ENCODE measurements at places on chromosomes 1 and 21.

DNA sequence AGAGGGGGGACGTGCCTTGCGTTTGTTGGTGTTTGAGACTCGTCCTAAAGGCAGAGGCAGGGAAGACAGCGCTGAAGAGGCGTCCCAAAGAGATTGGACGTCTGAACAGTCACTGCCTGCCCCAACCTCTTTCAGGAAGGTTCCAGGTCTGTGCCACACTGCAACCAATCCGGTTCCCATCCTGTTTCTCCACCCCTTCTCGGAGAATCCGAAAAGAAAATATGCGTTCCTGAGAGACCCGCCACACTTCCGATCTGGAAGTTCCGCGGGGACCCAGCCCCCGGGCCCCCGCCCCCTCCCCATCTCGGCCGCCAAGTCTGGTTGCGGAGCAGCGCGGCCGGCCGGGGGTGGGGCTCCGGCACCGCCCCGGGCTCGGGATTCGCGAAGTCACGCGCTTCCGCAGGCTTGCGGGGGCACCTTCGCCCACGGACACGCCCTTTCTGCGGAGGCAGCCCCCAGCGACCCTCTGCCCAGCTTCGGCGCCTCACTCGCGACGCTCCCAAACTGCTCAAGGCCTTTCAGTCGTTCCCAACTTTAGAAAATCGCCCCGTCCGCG is 124.5 kb upstream of the DPYD start:
- peaks cover 37% of the 10 kb centered on the region for H3K4me1 ChIP-seq
- H3K4me3 ChIP-seq: peak overlapping the region; percentile 27
- no peak overlapping the region for H3K27ac ChIP-seq
- no peak for DNase-seq
- no peaks in the 10 kb centered on the region for H3K36me3 ChIP-seq

DNA sequence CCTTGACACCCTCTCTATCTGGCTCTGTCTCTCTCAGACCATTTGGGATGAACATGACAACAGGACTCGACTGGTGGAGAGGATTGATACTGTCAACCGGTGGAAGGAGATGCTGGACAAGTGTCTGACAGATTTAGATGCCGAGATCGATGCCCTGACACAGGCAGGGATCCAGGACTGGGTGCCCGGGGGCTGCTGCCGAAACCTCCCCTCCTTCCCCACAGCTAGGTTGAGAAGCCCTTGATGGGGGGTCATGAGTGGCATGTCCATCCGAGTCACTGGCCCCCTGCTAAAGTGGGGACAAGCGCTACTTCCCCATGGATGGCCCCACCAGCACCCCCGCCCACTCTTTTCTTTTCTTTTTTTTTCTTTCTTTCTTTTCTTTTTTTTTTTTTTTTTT is 1.2 kb downstream of the TEKT2 start:
- no peaks in the 10 kb centered on the region for H3K36me3 ChIP-seq
- H3K4me1 ChIP-seq: peaks cover 8% of the 10 kb centered on the region
- peaks cover 56% of the 10 kb centered on the region for H3K27me3 ChIP-seq
- no peak overlapping the region for H3K4me3 ChIP-seq
- DNase-seq: no peak
- no peak overlapping the region for H3K27ac ChIP-seq

- H3K4me1 ChIP-seq: peaks cover 13% of the 10 kb centered on the region
- DNase-seq: no peak
- H3K27ac ChIP-seq: no peak overlapping the region
- no peak overlapping the region for H3K4me3 ChIP-seq
- peaks cover 17% of the 10 kb centered on the region for H3K27me3 ChIP-seq
Observed at GRCh38 chr1:1080951-1081310, 6.8 kb upstream of the RNF223 start.

GRCh38 chr1:207397525-207397926 is 56.6 kb upstream of the CR2 start:
- H3K27me3 ChIP-seq: no peaks in the 10 kb centered on the region
- H3K27ac ChIP-seq: no peak overlapping the region
- H3K36me3 ChIP-seq: no peaks in the 10 kb centered on the region
- H3K4me1 ChIP-seq: no peaks in the 10 kb centered on the region
- no peak overlapping the region for H3K4me3 ChIP-seq

DNA sequence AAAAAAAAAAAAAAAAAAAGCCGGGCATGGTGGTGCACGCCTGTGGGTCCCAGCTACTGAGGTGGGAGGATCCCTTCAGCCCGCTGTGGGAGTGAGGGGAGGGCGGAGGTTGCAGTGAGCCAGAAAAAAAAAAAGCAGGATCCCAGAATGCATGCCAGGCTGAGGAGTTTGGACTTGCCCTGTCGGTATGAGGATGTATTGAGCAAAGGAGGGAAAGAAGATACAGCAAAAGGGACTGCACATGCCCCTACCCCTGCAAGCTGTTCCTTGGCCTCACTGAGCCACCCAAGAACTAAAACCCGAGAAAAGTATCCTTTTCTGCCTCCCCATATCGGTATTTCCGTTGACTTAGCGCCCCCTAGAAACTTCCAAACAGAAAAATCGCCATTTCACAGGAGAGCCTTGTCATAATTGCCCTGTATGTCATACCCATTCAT is 1.3 kb upstream of the GPATCH4 start:
- no peak overlapping the region for H3K27ac ChIP-seq
- no peak for DNase-seq
- H3K36me3 ChIP-seq: peaks cover 14% of the 10 kb centered on the region
- no peak overlapping the region for H3K4me3 ChIP-seq

DNA sequence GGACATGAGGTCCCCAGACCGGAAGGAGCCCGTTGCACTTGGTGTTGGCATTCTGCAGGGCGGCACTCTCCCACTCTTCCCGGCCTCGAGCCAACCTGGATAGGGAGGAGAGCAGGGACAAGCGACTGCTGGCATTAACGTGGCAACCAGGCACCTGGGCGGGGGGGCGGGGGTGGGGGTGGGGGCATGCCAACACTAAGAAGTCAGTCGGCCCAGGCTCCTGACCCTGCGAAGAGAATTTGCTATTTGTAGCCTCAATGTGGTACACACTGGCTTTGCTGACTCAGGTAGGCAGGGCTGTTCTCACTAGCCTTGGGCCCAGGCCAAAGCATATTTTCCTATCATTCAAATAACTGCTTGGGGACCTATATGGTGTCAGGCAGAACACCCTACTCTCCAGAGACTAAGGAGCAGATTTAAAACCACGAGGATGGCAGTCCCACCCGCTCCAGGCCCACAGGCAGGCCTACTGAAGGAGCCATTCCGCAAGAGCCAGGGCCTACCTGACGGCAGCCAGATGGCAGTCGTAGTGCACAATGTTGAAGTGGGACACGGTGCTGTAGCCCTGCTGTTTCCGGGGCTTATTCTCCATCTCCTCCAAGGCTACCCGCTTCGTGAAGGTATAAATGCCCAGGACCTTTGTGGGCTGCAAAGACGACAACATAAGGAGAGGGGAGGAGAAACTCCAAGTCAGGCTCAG is 123.7 kb downstream of the UBR4 start:
- H3K27me3 ChIP-seq: no peaks in the 10 kb centered on the region
- peaks cover 45% of the 10 kb centered on the region for H3K36me3 ChIP-seq
- no peak for DNase-seq
- no peaks in the 10 kb centered on the region for H3K4me1 ChIP-seq
- no peak overlapping the region for H3K4me3 ChIP-seq
- H3K27ac ChIP-seq: no peak overlapping the region

DNA sequence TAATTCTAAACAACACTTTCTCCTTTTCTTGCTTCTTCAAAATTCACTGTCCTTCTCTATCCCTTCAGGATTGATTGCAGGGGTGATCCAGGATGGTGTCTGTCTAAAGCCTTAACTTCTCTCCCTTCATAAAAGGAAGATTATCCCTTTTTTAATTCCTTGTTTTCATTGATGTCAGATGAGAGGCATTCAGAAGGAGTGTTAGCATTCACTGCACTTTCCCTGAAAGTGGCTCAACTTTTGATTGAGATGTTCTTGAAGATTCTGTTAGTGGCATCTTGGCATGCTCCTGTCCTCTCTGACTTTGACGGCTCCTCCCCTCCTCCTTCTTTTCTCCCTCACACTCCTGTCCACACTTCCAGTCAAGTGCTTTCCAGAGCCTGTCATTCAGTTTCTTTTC is 71.6 kb downstream of the ST6GALNAC3 start:
- H3K4me3 ChIP-seq: no peak overlapping the region
- H3K36me3 ChIP-seq: no peaks in the 10 kb centered on the region
- DNase-seq: no peak
- no peaks in the 10 kb centered on the region for H3K27me3 ChIP-seq
- H3K4me1 ChIP-seq: no peaks in the 10 kb centered on the region
- no peak overlapping the region for H3K27ac ChIP-seq

GRCh38 chr21:45577801-45578175 is 35.5 kb upstream of the SLC19A1 start:
- H3K4me1 ChIP-seq: no peaks in the 10 kb centered on the region
- H3K27me3 ChIP-seq: peaks cover 42% of the 10 kb centered on the region
- H3K27ac ChIP-seq: no peak overlapping the region
- no peak for DNase-seq
- H3K36me3 ChIP-seq: no peaks in the 10 kb centered on the region

DNA sequence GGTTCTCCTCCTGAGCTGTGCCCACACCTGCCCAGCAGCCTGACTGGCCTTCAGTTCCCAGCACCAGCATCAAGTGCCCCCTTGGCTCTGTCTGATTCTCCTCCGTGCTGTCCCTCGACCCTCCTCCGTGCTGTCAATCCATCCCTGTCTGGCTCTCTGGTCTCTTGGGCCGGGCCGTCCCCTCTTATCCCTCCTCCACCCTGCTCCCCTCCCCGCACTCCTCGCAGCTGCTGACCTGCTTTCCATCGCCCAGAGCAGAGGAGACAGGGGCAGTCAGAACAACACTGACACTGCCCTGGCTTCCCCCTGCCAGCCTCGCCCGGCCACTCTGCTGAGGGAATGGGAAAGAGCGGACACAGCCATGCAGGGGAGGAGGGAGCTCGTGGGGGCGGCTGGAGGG is 267.4 kb downstream of the CAMTA1 start:
- no peaks in the 10 kb centered on the region for H3K27me3 ChIP-seq
- no peak overlapping the region for H3K27ac ChIP-seq
- DNase-seq: no peak

- peaks cover 12% of the 10 kb centered on the region for H3K4me1 ChIP-seq
- no peak overlapping the region for H3K27ac ChIP-seq
- DNase-seq: peak; percentile 34
- no peaks in the 10 kb centered on the region for H3K36me3 ChIP-seq
- H3K4me3 ChIP-seq: peak overlapping the region; percentile 12
Observed at GRCh38 chr1:31669786-31670592, 25.3 kb upstream of the PEF1 start.

- H3K36me3 ChIP-seq: no peaks in the 10 kb centered on the region
- no peaks in the 10 kb centered on the region for H3K4me1 ChIP-seq
- H3K4me3 ChIP-seq: no peak overlapping the region
- DNase-seq: no peak
Observed at GRCh38 chr1:111733992-111734341, 5.2 kb downstream of the INKA2 start.

- H3K4me1 ChIP-seq: no peaks in the 10 kb centered on the region
- no peak overlapping the region for H3K4me3 ChIP-seq
- H3K27ac ChIP-seq: no peak overlapping the region
- no peak for DNase-seq
Observed at GRCh38 chr1:73176902-73177301, 894.6 kb upstream of the NEGR1 start.

DNA sequence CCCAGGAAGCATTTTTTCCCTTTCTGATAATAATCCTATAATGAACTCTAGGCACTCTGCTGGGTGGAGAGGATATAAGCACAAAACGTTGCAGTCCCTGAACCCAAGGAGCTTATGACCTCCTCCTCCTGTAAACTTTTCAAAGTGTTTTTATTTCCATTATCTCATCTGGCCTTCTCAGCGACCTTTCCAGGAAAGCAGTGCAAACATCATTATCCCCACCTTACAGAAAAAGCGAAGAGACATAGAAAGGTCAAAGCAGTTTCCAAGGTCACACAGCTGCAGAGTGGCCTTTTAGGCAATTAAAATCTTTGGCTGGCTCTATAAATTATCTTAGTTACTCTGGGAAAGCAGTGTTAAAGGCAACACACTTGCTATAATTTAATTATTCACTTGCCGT is 63.8 kb downstream of the OLFML3 start:
- no peaks in the 10 kb centered on the region for H3K36me3 ChIP-seq
- no peaks in the 10 kb centered on the region for H3K4me1 ChIP-seq
- no peak overlapping the region for H3K4me3 ChIP-seq
- H3K27ac ChIP-seq: no peak overlapping the region

GRCh38 chr1:70767377-70767776 is 280.2 kb downstream of the PTGER3 start:
- no peaks in the 10 kb centered on the region for H3K27me3 ChIP-seq
- no peak for DNase-seq
- no peak overlapping the region for H3K27ac ChIP-seq
- no peaks in the 10 kb centered on the region for H3K4me1 ChIP-seq

- no peaks in the 10 kb centered on the region for H3K4me1 ChIP-seq
- no peak overlapping the region for H3K27ac ChIP-seq
- no peak overlapping the region for H3K4me3 ChIP-seq
- DNase-seq: peak; percentile 10
- H3K36me3 ChIP-seq: no peaks in the 10 kb centered on the region
- no peaks in the 10 kb centered on the region for H3K27me3 ChIP-seq
Observed at GRCh38 chr1:99685516-99686180, 39.7 kb downstream of the PALMD start.

DNA sequence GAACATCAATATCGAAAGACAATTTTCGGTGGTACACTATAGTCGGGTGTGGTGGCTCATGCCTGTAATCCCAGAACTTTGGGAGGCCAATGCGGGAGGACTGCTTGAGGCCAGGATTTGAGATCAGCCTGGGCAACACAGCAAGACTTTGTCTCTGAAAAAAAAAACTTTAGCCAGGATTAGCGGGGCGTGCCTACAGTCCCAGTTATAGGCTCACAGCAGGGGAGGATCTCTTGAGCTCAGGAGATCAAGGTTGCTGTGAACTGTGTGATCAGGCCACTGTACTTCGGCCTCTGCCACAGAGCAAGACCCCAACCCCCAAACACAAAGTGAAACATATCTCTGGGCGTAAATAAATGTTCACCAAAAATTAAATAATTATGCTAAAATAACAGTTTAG is 1.6 kb downstream of the TADA1 start:
- no peak overlapping the region for H3K27ac ChIP-seq
- peaks cover 13% of the 10 kb centered on the region for H3K4me1 ChIP-seq
- H3K27me3 ChIP-seq: no peaks in the 10 kb centered on the region
- DNase-seq: no peak
- no peak overlapping the region for H3K4me3 ChIP-seq

DNA sequence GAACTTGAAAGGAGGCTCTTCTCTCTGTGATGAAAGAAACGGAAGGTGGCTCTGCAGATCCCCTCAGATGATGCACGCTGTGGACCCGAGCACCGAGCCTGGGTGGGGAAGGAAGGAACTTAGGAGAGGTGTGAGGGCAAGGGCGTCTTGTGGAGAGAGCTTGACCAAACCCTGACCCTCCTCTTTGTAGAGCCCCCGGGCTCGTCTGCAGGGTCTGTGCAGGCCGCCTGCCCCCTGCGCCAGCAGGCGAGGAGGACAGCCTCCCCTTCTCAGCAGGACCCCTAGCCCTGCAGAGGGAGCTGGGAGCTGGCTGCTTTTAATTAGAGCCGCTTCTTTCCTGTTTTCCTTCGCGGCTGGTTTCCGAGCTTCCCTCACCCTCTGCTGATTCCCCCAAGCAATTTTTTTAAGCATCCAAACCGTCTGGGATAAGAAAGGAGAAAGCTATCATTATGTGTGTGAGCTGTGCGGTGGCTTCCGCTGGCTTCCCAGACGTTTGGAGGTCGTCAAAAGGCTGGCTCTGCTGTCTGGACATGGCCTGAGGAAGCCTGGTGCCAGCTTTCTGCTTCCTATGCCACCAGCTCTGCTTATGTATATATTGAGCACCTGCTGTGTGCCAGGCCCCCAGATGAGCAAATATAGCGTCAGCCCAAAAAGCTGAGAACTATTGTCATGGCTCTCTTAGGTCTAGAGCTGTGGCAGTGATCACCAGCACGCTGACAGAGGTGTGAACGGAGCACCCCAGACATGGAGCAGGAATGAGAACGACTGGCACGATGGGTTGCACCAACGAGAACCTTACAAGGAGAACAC is 160.2 kb upstream of the IRF2BP2 start:
- DNase-seq: no peak
- H3K27me3 ChIP-seq: no peaks in the 10 kb centered on the region
- no peak overlapping the region for H3K27ac ChIP-seq
- no peaks in the 10 kb centered on the region for H3K36me3 ChIP-seq
- H3K4me3 ChIP-seq: no peak overlapping the region

Measured in T-cell (primary cell).